CD4-positive, CD25-positive, alpha-beta regulatory T cell (primary cell): ENCODE measurements at places on chromosomes 1 and 21. TPM values are rescaled to one million over a fixed set of nuclear protein-coding genes. Genes with fewer than 3 reads are reported as not detected.

- DNase-seq = no peak
- H3K27me3 ChIP-seq = peaks cover 3% of the 10 kb centered on the region
- no peaks in the 10 kb centered on the region for H3K4me1 ChIP-seq
- H3K36me3 ChIP-seq = no peaks in the 10 kb centered on the region
Observed at GRCh38 chr21:35609263-35609662, 451.1 kb downstream of the SETD4 start.

DNA sequence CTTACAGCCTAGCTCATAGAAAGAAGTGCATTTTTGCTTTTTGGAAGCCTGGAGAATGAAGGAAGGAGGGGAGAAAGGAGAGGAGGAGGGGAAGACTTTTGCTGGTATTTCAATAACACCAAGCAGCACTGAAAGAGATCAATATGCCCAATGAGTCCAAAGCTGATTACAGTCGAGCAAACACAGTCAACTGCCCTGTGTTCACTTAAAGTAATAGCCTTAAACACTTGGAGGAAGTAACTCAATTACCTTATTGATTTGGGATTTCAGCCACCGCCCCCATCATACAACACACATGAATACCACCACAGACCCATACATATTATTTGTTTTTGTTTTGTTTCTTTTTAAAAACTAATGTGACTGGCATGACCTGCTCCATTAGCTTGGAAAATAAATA is 23.3 kb upstream of the RXRG start:
- no peaks in the 10 kb centered on the region for H3K4me1 ChIP-seq
- no peak overlapping the region for H3K4me3 ChIP-seq
- H3K27ac ChIP-seq = no peak overlapping the region
- no peaks in the 10 kb centered on the region for H3K36me3 ChIP-seq

GRCh38 chr1:12124693-12125421 is 41.9 kb upstream of the TNFRSF1B start:
- H3K27ac ChIP-seq = peak overlapping the region; percentile 80
- peak overlapping the region; percentile 71 for H3K4me3 ChIP-seq
- H3K36me3 ChIP-seq = no peaks in the 10 kb centered on the region

DNA sequence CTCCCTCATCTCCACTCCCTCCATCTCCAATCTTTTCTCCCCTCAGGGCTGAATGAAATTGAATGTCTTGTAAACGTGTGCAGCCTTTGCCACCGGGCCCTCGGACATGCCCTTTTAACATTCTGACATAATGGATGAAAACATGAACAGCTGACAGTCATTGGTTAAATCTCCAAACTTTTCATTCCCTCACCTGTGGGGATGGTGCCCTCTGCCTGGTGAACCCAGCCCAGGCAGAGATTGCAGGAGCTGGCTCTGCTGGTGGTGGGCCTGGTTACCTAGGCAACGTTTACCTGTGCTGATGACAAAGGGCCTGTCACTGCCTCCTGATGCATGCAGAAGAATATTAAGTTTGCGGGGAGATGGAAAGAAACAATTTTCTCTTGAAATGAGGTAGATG is 21.3 kb downstream of the ST6GALNAC3 start:
- no peaks in the 10 kb centered on the region for H3K36me3 ChIP-seq
- H3K4me1 ChIP-seq = no peaks in the 10 kb centered on the region
- no peaks in the 10 kb centered on the region for H3K27me3 ChIP-seq
- H3K4me3 ChIP-seq = no peak overlapping the region
- no peak overlapping the region for H3K27ac ChIP-seq

DNA sequence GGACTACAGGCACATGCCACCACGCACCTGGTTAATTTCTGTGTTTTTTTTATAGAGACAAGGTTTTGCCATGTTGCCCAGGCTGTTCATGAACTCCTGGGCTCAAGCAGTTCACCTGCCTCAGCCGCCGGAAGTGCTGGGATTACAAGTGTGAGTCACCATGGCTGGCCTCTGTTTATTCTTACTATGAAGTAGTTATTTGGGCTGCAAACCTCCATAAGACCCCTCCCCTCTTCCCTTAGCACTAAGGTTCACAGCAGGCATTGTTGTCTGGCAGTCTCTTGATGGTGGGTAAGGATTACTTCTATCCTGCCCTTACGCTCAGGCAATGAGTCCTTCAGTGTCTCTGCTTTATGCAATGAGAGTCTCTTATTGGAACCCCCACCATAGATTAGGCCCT is 51.8 kb downstream of the ANGPTL1 start:
- no peak for DNase-seq
- H3K36me3 ChIP-seq = no peaks in the 10 kb centered on the region
- H3K27ac ChIP-seq = no peak overlapping the region
- H3K27me3 ChIP-seq = no peaks in the 10 kb centered on the region
- H3K4me3 ChIP-seq = no peak overlapping the region

- H3K27me3 ChIP-seq = no peaks in the 10 kb centered on the region
- H3K27ac ChIP-seq = no peak overlapping the region
- no peaks in the 10 kb centered on the region for H3K36me3 ChIP-seq
- H3K4me1 ChIP-seq = no peaks in the 10 kb centered on the region
- DNase-seq = no peak
- H3K4me3 ChIP-seq = no peak overlapping the region
Observed at GRCh38 chr1:61400131-61400770, 317.9 kb downstream of the NFIA start.

DNA sequence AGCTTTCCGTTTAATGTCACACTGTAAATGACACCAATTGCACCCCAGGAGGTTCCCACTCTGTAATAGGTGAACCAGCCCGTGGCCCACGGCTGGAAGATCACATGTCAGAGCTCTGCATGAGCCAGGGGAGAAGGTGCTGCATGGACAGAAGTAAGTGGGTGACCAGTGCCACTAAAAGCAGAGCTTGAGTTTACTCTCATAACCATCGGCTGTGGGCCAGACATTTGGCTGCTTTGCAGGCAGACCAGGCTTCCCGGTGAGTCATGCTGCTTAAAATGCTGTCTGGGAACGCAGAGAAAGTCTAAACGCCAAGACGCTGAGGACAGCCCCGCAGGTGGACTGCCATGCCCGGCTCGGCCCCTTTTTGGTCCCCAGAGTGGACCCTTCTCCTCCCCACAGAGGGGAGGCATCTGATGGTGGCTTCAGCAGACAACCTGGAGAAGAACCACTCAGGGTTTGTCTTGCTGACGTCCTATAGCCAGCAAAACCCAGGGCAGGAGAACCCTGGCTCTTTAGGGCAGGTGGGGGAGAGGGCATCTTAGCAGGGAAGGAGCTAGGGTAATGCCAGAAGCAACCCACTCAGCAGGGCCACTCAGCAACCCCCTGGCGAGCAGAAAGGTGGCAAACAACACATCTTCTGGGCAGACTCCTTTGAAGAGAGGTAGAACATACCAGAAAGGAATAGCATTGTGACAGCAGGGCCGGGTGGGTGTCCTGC is 7.3 kb downstream of the KIAA2013 start:
- no peak for DNase-seq
- H3K27me3 ChIP-seq = no peaks in the 10 kb centered on the region
- no peak overlapping the region for H3K4me3 ChIP-seq
- H3K4me1 ChIP-seq = peaks cover 30% of the 10 kb centered on the region

DNA sequence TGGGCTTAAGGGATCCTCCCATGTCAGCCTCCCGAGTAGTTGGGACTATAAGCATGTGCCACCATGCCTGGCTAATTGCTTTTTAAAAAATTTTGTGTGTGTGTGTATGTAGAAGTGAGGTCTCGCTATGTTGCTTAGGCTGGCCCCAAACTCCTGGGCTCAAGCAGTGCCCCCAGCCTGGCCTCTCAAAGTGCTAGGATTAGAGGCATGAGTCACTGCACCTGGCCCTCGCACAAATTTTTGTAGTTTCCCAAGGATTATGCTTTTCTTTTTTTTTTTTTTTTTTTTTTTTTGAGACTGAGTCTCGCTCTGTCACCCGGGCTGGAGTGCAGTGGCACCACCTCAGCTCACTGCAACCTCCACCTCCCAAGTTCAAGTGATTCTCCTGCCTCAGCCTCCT is 144.4 kb upstream of the HNRNPU start:
- H3K4me3 ChIP-seq = no peak overlapping the region
- no peak overlapping the region for H3K27ac ChIP-seq
- DNase-seq = no peak
- H3K4me1 ChIP-seq = no peaks in the 10 kb centered on the region

DNA sequence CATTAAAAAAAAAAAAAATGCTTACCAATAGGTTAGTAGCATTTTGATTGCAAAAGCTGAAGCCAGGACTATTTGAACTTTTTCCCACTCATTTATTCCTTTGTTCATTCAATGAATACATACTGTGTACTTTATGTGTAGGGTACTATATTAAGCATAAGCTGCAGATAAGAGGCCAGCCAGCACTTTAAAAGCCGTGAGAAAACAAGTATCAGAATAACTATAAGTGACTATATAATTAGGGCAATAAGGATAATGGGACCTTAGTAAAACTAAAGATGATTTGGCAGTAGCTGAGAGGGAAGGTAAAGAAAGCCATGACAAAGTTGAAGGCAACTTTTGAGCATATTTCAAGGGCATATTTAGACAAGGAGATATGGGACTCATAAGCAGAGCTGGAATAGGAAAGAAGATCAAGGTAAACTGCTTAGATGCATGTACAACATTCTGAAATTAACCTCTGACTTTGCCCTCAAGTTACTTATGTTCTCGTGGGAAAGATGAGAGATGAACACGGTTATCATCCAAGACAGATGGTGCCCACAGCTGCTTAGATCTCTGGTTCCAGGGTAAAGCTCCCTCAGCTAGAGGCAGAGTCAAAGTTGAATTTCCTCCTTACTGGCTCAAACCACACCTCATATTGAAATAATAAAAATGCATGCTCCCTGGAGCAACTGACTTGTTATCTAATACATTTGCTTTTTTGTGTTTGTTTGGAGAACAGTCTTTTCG is 44.0 kb upstream of the FMO2 start:
- H3K27me3 ChIP-seq = peaks cover 2% of the 10 kb centered on the region
- no peak overlapping the region for H3K4me3 ChIP-seq
- H3K27ac ChIP-seq = no peak overlapping the region
- no peaks in the 10 kb centered on the region for H3K4me1 ChIP-seq

- H3K4me1 ChIP-seq = peaks cover 28% of the 10 kb centered on the region
- H3K27me3 ChIP-seq = no peaks in the 10 kb centered on the region
- peak overlapping the region; percentile 90 for H3K27ac ChIP-seq
- DNase-seq = no peak
- peaks cover 27% of the 10 kb centered on the region for H3K36me3 ChIP-seq
Observed at GRCh38 chr1:156281693-156282478, 739 bp downstream of the SMG5 start.

DNA sequence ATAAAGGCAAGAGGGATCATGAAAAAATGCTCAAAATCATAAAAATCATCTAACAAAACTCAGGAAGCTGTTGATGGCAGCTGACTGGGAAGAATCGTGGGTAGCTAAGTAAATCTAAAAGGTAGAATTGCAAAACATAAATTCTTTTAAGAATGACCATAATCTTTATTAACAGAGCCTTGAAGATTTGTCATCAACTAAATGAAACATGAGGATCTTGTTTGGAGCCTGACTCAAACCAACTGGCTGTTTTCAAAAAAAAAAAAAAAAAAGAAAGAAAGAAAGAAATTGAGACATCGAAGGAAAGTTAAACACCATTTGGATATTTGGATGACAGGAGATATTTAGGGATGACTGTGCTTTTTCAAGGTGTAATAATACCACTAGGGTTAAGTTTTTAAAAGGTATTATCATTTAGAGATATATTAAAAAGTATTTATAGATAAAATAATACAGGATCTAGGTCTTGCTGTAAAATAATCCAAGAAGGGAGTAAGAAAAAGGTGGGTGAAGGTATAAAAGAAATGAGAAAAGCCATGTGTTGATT is 48.6 kb downstream of the CD34 start:
- peak overlapping the region; percentile 33 for H3K27ac ChIP-seq
- H3K4me1 ChIP-seq = peaks cover 67% of the 10 kb centered on the region
- peak overlapping the region; percentile 16 for H3K4me3 ChIP-seq
- DNase-seq = no peak
- peaks cover 31% of the 10 kb centered on the region for H3K36me3 ChIP-seq

DNA sequence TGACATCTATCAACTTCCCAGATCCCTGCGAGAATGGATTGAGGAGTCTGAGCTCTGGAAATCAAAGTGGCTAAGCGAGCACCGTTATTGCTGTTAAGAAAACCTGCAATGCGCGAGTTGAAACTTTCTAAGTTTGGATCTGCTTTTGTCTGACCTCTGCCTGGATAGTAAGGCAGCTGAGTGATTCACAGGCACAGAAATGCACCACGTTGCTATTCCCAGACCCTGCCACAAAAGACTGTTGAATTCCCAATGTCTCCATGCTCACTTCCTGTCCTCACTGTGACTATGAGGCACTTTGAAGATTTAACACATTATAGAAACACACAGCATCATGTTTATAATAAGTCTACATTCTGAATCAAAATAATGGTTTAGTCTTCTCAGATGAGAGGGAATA is 27.1 kb upstream of the CNIH3 start:
- H3K36me3 ChIP-seq = no peaks in the 10 kb centered on the region
- no peaks in the 10 kb centered on the region for H3K27me3 ChIP-seq
- H3K4me3 ChIP-seq = no peak overlapping the region
- no peak for DNase-seq
- no peak overlapping the region for H3K27ac ChIP-seq

DNA sequence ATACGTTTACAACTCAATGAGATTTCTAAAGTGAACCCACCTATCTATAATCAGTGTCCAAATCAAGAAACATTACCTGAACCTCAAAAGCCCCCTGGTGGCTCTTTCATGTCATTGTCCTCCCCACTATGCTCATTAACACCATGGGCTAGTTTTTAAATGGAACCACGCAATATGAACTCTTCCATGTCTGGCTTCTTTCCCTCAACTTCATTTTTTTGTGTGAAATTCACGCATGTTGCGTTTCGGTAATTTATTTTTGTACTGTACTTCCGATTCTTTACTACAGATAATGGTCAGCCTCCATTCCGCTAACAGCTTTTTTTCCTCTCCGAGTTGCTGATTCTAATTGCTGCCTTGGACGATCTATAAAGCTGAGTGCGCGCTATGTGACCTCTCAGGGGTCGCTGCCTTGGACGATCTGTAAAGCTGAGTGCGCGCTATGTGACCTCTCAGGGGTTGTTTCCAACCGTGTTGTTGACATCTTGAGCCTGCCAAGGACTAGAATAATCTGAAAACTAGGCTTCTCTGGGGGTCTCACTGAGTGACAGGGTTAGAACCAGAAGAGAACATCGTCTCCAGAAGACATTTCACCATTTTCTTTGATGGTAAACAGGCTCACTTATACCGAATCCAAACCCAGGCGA is 1.1 kb upstream of the CACYBP start:
- peak; percentile 76 for DNase-seq
- peaks cover 43% of the 10 kb centered on the region for H3K4me1 ChIP-seq
- H3K27me3 ChIP-seq = no peaks in the 10 kb centered on the region
- peak overlapping the region; percentile 99 for H3K27ac ChIP-seq

Gene LCE1F
- not detected for polyA plus RNA-seq

Gene SLAMF6
- 122 TPM for polyA plus RNA-seq

Gene TRIM62
- polyA plus RNA-seq = 7.5 TPM

Gene ELAVL4
- not detected for polyA plus RNA-seq

Gene CELA3A
- not detected for polyA plus RNA-seq

Gene NPPB
- polyA plus RNA-seq = not detected

Gene NKAIN1
- polyA plus RNA-seq = not detected

Gene C1orf53
- polyA plus RNA-seq = 1.2 TPM

Gene IGSF9
- not detected for polyA plus RNA-seq

Gene MTMR11
- 0.13 TPM for polyA plus RNA-seq

Gene RPE65
- polyA plus RNA-seq = not detected

Gene ARHGEF10L
- polyA plus RNA-seq = not detected
